ENCODE measurements at places on chromosomes 4 and X.

DNA sequence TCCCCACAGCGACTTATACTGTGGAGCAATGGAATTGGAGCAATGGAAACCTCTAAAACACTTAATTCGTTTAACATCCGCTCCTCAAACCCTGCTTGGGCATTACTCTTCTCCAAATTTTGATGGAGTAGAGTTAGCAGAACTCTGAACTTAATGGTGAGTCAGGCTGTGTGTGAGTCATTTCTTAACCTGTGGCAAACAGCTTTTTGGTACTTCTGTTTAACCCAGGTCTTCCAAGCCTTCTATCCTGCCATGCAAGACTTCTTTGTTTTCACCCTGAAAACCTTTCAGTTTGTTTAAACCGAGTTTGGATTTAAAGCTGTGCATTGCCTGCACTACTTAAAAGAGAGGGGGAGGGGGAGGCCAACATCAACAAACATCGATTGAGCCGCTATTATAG is 3.6 kb upstream of the AMOT start:
- DNase-seq = no peak

GRCh38 chr4:74410272-74410671 is 34.7 kb upstream of the AREG start:
- no peak for DNase-seq

GRCh38 chrX:77527233-77528001 is 80.2 kb downstream of the FGF16 start:
- DNase-seq = no peak

GRCh38 chrX:41922431-41923151 is 763 bp downstream of the CASK start:
- DNase-seq = no peak

DNA sequence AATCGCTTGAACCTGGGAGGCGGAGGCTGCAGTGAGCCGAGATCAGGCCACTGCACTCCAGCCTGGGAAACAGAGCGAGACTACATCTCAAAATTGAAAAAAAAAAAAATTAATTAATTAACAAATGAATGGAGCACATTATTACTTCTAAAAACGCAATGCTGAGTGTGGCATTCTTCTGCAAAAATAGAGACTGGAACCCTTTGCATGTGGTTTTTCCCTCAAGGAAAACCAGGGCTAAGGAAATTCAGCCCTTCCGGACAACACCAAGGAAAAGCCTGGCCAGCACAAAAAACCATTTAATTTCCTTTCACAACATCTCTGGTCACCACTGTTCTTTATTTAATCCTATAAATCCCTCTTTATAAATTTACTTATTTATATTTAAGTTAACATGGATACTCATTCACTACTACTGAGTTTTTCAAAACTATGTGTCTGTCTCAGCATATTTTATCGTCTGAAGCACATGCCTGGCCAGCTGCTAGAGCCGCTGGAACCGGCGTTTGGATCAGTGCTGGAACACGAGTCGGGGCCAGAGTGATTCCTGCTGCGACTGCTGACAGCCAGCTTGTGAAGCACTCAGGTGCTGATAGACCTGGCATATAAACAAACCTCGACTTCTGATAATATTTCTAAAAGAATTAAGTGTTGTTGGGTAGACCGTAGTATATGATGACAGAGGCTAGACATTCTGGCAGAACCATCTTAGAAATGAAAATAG is 84.5 kb upstream of the WWC2 start:
- DNase-seq = no peak

DNA sequence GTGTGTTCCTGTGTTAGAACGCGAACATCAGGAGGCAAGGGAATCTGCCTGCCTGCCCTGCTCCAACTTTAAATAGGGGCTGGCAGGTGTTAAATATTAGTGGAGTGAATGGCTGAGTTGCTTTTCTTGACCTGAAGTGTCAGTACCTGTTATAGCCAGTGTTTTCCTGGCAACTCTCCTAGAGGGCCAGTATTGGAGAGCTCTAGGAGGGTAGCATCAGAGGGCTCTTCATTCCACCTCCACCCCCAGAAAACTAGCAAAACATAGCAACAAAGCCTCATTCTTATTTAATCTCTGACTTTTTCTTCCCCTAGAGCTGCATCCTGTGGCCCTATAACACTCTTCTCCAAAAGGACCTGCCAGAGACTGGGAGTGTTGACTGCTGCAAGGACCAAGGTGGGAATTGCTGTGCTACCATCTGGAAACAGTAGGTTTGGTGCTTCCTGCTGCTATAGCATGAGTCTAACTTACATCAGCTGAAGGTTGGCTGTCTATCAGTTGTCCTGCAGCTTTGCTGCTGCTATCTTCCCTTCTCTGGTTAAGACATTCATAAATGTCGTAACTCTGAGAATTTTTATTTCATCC is 33.5 kb downstream of the SGMS2 start:
- DNase-seq = no peak

DNA sequence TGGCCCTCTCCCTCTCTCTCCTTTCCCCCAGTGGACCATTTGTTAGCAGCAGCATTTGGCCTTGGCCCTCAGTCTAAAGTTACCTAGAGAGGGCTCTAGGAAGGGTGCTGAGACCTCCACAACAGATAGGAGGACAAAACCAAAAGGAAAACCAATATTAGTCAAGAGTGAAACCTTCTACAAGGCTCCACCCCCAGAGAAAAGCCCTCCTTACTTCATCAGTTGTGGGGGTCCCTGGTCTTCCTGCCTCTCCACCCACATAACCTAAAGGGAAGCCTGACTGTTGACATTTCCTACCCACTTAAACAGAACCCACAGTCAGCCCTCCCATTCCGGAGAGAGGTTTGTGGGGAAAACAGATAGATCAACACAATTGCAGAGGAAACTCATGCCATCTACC is 4.7 kb upstream of the CD40LG start:
- no peak for DNase-seq

DNA sequence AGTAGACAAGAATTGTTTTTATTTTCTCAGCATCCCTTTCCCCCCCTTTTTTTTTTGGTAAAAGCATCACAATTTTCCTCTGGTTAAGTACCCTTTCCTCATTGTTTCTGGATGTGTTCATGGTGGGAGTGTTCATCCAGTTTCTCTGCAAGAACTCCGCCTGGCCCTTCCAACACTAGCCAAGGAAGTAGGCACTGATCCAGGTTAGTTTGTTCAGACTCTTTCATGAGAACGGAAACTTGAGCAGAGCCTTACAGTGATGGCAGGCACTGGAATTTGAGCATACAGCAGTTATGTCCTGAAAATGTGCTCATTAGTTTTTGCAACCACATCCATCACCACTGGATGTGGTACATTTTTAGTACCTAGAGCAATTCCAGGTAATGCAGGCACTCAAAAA is 336.1 kb upstream of the BOD1L1 start:
- no peak for DNase-seq

DNA sequence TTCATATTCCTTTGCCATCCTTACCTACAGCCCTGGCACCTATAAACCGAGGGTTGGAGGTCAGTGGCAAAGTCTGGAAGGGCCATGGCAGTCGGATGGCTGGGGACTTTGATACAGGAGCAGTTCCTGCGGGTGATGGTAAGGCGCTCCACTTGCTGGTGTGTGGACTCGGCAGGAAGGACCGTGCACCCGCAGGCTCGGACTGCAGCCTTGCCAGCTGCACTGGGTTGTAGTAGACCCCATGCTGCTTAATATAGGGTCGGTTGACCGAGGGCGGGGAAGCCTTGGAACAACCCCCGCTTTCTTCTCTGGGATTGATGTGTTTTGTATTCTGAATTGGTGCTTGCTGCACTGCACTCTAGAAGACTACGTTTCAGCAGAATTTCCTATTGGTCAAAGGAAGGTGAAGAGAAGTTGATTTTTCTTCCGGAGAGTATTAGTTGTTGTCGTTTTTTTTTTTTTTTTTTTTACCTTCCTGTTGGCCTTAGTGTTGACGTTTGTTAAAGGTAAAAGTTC is 638 bp downstream of the BLTP1 start:
- no peak for DNase-seq

- no peak for DNase-seq
Measured at GRCh38 chr4:102665527-102665926, 95.2 kb downstream of the MANBA start.

DNA sequence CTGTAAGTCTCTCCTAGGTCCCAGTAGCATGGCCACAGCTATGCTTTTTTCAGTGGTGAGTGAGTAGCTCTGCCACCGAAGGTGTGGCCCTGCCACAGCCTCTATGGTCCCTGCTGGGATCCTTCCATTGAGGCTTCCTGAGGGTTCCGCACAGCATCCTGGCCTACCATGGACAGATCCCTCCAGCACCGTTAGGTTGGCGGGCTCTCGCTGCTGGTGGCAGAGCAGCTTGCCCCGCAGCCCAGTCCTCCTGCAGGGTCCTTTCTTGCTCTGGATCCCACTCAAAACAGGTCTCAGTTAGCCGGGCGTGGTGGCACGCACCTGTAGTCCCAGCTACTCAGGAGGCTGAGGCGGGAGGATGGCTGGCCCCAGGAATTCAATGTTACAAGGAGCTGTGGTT is 2.4 kb upstream of the PDZD4 start:
- DNase-seq = no peak

GRCh38 chr4:155795991-155796390 is 37.2 kb downstream of the GUCY1B1 start:
- DNase-seq = no peak

DNA sequence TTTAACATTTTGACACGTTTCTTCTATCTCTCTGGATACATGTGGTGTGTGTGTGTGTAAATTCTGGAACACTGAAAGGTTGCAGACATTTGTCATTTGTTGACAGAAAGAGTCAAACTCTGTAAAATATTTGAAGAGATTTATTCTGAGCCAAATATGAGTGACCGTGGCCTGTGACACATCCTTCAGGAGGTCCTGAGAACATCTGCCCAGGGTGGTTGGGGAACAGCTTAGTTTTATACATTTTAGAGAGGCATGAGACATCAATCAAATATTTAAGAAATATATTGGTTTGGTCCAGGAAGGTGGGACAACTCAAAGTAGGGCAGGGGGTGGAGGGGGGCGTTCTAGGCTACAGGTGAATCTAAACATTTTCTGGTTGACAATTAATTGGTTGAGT is 40.7 kb upstream of the CD40LG start:
- no peak for DNase-seq

DNA sequence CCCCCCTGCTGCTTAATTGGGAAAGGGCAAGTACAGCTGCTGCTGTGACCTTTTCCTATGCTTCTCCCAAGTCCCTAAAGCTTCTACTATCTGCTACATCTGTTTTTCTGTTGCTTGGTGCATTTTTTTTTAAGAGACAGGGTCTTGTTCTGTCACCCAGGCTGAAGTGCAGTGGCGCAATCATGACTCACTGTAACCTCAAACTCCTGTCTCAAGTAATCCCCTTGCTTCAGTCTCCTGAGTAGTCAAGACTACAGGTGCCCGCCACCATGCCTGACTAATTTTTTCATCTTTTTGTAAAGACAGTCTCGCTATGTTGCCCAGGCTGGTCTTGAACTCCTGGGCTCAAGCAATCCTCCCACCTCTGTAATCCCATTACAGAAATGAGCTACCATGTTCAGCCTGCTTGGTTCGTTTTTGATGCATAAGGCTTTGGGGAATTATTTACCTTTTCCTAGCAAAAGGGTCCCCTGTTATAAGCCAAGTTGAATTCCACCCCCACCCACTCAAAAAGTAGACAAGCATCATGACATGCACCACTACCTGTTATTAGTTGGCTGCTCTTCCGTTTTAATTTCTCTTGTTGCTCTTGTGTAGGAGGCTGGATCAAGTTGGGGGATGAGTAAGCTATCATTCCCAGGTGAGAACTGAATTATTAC is 39.6 kb downstream of the DGKK start:
- DNase-seq = peak; percentile 1

DNA sequence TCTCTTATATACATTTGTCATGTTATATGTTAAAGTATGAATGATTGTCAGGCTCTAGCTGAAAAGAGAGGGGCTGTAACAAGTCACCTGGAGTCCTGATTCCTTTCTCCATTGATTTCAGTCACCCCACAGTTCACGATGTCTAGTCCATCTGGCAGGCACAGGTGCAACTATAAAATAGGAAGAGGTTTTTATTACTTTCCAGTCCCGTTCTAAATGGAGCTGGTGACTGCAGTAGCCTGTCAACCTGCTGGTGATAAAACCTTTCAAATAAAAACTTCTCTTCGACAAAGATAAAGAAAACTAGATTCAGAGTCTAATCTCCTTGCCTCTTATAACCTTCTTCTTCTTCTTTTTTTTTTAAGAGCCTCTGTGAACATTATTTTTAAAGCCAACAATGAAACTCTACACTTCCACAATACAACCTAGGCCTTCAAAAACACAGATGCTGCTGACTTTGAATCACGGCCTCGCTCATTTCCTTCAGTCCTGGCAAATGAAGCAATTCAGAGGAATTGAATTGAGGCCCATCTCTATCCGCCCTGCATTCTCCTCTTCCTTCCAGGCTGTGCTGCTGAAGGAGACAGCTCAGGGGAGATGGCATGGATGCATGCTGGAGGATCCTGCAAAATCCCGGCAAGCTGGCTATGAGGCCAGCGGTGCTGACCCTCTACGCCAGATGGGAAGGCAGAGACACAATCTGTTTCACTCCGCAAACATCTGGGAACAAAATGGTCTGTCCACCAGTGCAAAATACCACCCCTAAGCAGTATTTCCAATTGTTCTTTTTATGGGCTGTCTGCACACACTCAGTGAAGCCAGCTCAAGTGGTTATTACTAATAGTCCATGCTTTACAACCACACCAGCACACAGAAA is 27.3 kb upstream of the CDKN2AIP start:
- DNase-seq = no peak

GRCh38 chrX:57453901-57454300 is 137.9 kb upstream of the ZXDB start:
- no peak for DNase-seq

- DNase-seq = no peak
Measured at GRCh38 chrX:109352066-109352588, 129.8 kb downstream of the GUCY2F start.

GRCh38 chrX:21383546-21383945 is 9.3 kb downstream of the CNKSR2 start:
- no peak for DNase-seq

DNA sequence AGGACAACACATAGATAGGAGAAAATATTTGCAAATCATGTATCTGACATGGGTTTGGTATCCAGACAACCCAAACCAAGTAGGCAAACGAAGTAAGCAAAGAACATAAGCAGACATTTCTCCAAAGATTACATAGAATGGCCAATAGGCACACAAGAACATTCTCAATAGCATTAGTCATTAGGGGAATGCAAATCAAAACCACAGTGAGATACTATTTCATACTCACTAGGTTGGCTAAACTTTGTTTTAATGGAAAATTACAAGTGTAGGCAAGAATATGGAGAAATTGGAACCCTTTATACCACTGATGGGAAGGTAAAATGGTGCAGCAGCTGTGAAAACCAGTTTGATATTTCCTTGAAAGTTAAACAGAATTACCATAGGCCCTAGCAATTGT is 74.7 kb downstream of the CHRNA9 start:
- no peak for DNase-seq

DNA sequence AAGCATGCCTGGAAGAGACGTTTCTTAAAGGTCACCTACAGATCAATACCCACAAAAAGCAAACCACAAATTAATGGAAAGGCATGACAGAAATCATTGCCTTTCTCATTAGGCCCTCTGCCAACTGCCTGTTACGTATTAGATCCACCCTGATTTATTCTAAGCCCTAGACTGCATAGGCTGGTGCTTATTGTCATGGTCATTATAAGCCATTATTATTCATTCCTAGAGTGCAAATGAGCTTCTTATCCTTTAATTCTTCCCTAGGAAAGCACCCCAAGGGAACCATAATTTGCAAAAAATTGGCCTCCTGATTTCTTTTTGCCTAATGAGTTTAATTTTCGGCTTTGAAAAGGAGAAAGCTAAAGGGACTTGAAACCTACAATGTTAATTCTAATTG is 184.2 kb upstream of the GPRIN3 start:
- no peak for DNase-seq

GRCh38 chr4:15495621-15496020 is 25.9 kb downstream of the CC2D2A start:
- no peak for DNase-seq
